Activated CD4-positive, alpha-beta T cell treated with anti-CD3 and anti-CD28 coated beads for 36 hours (primary cell): ENCODE measurements at places on chromosomes 2 and 18.

DNA sequence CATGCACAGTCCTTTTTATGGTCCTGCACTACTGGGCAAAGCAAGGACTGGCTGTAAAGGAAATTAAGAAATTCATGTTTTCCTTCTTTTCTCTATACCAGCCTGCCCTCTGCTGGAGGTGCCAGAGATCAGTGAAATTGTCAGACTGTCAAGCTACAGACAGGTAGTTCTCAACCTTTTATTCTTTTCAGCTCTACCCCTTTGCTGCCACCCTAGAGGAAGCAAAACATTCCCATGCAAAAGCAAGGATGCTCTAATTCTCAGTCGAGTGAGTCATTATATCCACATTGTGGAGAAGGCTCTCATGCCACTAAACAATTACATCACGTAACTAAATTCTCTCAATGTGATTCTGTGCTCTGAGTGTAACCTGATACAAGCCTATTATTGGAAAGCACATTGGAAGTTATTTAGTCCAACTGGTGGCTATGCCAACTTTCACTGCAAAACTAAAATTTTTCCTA is 25.0 kb upstream of the RAPGEF4 start:
- peak; percentile 62 for DNase-seq

DNA sequence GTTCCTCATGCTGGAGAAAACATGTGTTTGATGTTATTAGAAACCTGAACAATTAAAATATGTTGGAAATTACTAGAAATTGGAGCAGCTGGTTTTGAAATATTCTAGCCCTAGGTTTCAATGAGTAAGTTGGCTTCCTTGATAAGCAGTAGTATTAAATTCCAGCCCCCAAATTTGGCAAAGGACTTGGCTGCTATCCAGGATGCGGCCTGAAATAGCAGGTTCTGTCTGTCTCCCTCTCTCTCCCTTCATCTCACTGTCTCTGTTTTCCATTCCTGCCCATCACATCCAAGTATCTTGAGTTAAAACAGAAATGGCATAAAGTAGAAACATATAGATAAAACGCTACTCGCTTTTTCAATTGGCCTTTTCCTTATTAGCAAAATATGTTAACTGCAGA is 20.9 kb upstream of the GPR45 start:
- no peak for DNase-seq

DNA sequence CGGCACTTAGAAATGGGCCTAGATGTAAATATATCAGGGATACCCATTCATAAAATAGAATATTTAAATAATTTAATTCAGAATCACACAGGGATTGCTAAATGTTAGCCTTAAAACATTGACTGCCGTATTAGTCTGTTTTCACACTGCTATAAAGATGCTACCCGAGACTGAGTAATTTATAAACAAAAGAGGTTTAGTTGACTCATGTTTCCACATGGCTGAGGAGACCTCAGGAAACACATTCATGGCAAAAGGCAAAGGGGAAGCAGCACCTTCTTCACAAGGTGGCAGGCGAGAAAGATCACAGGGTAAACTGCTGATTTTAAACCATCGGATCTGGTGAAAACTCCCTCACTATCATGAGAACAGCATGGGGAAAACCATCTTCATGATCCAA is 223.6 kb upstream of the GULP1 start:
- DNase-seq, result no peak

- no peak for DNase-seq
These were observed 10.1 kb downstream of the RFX8 start for GRCh38 chr2:101464841-101465240.

GRCh38 chr18:49747876-49748275 is 65.5 kb downstream of the ACAA2 start:
- DNase-seq, result no peak
